ENCODE measurements at places on chromosomes 13 and 19. TPM values are rescaled to one million over a fixed set of nuclear protein-coding genes. Genes with fewer than 3 reads are reported as not detected.

- peak; percentile 35 for DNase-seq
These were observed 3.0 kb upstream of the GRAMD1A start for GRCh38 chr19:34997071-34997617.

DNA sequence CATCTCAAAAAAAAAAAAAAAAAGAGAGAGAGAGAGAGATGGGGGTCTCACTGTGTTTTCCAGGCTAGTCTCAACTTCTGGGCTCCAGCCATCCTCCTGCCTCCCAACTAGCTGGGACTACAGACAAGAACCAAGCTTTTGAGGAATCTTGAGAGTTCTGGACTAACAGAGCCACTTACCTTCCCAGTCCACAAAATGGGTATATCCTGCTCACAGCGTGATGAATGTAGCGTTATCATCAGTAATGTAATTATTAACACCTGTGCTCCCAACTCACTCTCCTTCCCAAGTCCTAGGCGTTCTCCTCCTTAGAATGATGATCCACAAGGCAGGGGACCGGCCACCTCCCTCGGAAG, 4.6 kb upstream of the NANOS3 start:
- no peak for DNase-seq

RHPN2 gene
- total RNA-seq: 3.0 TPM

- DNase-seq: no peak
These were observed 20.0 kb upstream of the CYSLTR2 start for GRCh38 chr13:48633700-48634099.

OR10H1 gene
- not detected for total RNA-seq

GRCh38 chr19:14383661-14384555, 2.7 kb downstream of the ADGRE5 start:
- DNase-seq: no peak

- DNase-seq: no peak
These were observed 230.4 kb downstream of the ATP8A2 start for GRCh38 chr13:25602176-25602575.

DNA sequence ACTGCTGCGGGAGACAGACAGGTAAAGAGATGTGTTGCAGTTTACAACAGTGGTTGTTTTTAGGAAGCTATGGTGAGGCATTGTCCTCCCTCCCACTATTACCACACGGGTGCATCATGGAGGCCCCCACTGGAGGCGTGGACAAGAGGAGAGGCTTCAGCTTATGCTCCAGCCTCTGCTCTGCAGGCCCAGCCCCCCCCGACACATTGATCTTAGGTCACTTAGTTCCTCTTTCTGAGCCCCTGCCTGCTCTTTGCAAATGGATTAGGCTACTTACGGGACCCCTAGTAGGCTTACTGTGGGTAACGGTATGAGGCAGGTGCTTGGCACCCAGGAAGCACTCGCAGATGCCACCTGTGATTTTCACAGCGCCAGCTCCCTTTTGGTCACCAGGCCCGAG, 123.9 kb downstream of the SLC7A1 start:
- DNase-seq: no peak

DNA sequence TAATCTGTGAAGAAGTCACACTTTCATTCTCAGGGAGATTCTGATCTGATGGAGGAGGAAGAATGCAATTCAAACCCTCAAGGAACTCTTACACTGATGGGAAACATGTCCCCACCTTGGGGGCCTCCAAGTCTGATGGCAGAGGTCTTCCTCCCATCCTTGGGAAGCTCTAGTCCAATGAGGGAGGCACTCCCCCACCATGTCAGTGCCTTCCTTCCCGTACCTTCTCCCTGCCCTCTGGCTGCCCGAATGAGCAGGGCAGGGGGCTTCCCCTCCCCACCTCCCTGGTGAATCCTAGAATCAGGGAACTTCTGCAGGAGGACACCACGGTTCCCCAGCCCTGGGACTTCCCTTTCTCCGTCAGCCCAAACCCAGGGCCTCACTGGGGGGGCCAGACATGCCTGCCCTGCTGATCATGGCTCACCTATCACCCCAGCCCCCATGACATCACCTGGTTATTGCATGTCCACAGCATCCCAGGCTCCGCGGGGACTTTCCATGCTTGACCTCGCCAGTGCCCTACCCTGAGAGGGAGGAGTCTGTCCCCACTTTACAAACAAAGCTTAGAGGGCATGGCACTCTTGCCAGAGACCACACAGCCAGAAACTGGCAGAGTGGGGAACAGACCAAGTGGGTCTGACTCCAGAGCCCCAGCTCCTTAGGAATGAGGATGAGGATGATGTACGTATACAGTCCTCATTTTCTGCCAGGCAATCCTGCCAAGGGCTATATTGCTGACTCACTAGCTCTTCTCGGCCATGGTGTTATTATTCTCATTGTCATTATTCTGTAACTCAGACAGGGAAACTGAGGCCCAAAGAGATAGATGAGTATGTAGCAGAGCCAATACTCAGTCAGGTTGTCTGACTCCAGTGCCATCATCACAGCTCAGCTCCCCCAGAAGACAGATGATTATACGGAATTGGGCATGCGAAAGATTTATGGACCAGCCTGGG, 9.6 kb upstream of the BCL3 start:
- DNase-seq: peak; percentile 62

NOVA2 gene
- total RNA-seq: 5.3 TPM

DNA sequence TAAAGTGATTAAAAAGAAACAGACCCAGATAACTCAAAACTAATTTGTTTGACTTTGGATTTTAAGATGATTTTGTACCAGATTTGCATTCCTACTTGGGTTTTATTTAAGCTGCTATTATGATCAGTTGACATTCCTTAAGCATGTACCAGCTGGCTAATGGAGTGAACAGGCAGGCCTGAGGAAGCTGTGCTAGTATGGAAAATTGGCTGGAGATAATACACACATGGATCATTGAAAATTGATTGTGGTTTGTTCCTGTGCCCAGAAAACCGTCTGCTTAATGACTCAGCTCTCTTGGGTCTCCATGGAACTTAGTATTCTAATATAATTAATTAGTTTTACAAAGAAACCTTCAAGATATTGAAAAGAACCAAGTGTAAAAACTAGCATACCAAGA, 22.6 kb downstream of the POLR1D start:
- DNase-seq: no peak

- DNase-seq: no peak
These were observed 302.9 kb downstream of the ITGBL1 start for GRCh38 chr13:101755228-101755887.

AP1M2 gene
- not detected for total RNA-seq

RYR1 gene
- total RNA-seq: 0.81 TPM

PGLYRP2 gene
- not detected for total RNA-seq

DNA sequence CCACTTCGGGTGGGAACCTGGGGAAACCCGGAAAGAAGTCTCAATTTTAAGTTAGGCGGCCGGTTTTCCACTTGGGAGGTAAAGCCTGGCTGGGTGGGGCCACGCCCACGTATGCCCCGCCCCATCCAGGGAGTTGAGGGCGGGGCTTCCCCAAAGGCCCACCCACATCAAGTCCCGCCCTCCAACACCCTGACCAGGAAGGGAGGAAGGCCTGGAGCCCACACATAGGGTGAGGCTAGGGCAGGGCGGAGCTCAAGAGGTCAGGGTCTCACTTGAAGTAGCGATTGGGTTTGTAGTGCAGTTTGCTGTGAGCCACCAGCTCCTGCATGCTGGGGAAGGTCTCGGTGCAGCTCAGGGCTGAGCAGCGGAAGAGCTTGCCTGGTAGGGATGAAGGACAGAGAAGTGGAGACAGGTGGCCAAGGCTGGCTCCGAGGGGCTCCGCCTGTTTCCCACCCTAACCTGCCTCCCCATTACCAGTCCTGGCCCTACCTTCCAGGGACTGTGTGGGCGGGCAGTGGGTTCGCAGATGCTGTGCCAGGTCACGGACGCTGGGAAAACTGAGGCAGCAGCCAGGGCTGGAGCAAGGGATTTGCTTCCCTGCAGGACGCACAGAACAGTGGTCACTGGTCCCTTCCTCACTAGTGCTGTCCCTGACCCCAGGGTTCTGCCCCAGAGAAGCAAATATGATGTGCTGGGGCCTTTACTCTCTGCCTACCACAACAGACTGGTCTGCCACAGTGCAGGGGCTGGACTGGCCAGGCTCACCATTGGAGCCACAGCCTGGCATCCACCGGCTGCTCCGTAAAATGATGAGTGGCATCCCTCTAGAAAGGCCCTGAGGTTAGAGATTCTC, 1.6 kb downstream of the ZNF414 start:
- DNase-seq: no peak

- no peak for DNase-seq
These were observed 6.1 kb downstream of the KDM4B start for GRCh38 chr19:4974880-4975469.
